Mesenteric fat pad (tissue), 1 donor: ENCODE measurements at places on chromosomes 7 and 10. TPM values are rescaled to one million over a fixed set of nuclear protein-coding genes. Genes with fewer than 3 reads are reported as not detected.

Gene PKD2L1
- 0.39 TPM for total RNA-seq

Gene PAX4
- total RNA-seq, result not detected

DNA sequence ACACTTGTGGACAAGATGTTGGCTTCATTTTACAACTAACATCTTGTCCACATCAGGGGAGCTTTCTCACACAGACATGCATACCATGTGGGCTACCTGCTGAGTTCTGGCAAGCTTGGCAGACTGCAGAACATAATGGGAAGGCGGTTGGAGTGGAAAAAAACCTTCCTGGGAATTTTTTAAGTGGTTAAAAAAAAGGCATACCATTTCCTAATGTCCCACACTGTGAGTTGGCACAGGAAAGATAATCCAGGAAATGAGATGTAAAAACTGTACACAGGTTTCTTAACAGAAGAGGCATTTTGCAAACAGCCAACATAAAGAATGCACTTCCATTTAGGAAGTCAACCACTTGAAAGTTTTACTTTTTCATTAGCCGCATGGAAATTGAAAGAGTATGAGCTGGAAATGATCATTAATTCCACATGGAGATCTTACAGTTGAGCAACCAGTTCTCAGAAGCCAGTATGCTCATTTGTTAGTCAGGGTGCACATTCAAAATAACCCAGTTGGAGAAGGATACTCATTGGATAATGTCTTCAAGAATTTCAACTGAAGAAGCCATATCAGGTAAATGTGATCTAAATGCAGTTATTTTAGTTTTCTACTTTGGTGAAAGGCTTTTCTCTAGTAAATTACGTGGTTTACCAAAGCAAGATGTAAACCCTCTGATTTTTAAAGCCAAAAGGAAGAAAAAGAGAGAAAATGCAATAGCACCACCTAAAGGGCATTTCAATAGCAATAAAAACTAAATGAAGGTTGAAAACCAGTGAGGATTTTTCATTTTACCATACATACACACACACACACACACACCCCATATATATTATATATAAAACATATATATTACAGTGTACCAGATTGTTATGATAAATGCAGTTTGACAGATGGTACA is 194.0 kb downstream of the TAX1BP1 start:
- DNase-seq, result no peak

GRCh38 chr7:17144322-17144721 is 154.1 kb upstream of the AHR start:
- DNase-seq, result no peak
